ENCODE measurements at places on chromosomes 7 and 10. TPM values are rescaled to one million over a fixed set of nuclear protein-coding genes. Genes with fewer than 3 reads are reported as not detected.
A peak's percentile ranks its signal among the peaks of the same experiment; 100 is the strongest.

Gene ZFAND4
- 10.3 TPM for total RNA-seq

Gene NEUROG3
- total RNA-seq: not detected

Gene GPR26
- total RNA-seq: not detected

Gene CALHM3
- total RNA-seq: not detected

Gene ACBD7
- total RNA-seq: 0.63 TPM

Gene MSS51
- total RNA-seq: 2.6 TPM

Gene LDB3
- 63.8 TPM for total RNA-seq

Gene HKDC1
- total RNA-seq: 0.14 TPM

- no peaks in the 10 kb centered on the region for H3K27me3 ChIP-seq
- no peaks in the 10 kb centered on the region for H3K36me3 ChIP-seq
- no peak overlapping the region for H3K4me3 ChIP-seq
Observed at GRCh38 chr10:77965294-77965693, 38.7 kb upstream of the DLG5 start.

DNA sequence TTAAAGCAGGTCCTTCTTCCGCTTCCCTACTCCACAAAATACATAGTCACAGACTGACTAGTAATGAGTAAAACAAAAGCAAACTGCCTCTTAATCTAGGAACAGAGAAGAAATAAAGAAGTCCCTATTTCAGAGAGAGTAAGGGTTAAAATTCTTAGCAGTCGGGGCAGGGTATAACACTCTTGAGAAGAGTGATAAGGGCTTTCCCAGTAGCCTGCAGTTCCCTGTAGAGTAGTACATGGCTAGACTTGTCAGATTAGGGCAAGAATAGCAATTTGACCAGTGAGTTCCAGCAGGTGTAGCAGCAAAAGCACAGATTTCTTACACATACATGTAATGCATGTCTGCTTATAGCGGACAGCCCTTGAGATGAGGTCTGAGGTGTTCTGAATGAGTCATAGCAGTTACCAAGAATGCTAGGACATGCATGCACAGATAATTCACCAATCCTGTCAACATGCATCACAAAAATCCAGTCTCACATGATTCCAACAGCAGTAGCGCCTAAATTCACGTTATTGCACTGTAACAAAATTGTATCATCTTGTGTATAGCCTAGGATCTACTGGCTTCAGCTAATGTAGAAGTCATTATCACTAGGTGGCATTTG is 40.7 kb downstream of the BTRC start:
- no peak overlapping the region for H3K4me3 ChIP-seq
- DNase-seq: no peak
- H3K27me3 ChIP-seq: no peaks in the 10 kb centered on the region
- H3K4me1 ChIP-seq: peaks cover 2% of the 10 kb centered on the region

GRCh38 chr7:101124376-101125056 is 2.4 kb upstream of the SERPINE1 start:
- H3K4me1 ChIP-seq: peaks cover 48% of the 10 kb centered on the region
- DNase-seq: no peak
- no peaks in the 10 kb centered on the region for H3K27me3 ChIP-seq
- no peaks in the 10 kb centered on the region for H3K36me3 ChIP-seq
- no peak overlapping the region for H3K4me3 ChIP-seq

GRCh38 chr7:158910254-158911053 is 54.1 kb downstream of the DYNC2I1 start:
- peaks cover 11% of the 10 kb centered on the region for H3K36me3 ChIP-seq
- no peak for DNase-seq
- no peak overlapping the region for H3K4me3 ChIP-seq
- H3K4me1 ChIP-seq: no peaks in the 10 kb centered on the region
- H3K27me3 ChIP-seq: no peaks in the 10 kb centered on the region

DNA sequence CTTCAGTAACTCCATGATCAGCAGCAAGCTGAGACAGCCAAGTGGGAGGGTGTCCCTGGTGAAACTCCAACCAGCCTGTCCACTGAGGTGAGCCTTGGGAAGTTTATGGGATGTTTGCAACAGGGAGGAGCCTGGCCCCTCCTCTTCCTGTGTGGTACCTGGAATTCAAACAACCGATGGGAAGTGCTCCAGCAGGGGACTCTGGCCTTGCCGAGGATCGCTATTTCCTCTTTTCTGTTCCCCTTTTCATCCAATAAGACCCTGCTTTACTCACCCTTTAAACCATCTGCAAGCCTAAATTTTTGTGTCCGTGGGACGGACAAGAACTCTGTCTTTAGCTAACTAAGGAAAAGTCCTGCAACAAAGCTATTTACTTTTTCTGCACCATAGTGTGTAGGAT is 491.1 kb upstream of the ZMIZ1 start:
- no peaks in the 10 kb centered on the region for H3K36me3 ChIP-seq
- DNase-seq: no peak
- H3K4me3 ChIP-seq: no peak overlapping the region
- no peak overlapping the region for H3K27ac ChIP-seq
- H3K27me3 ChIP-seq: no peaks in the 10 kb centered on the region
- peaks cover 17% of the 10 kb centered on the region for H3K4me1 ChIP-seq

- H3K4me1 ChIP-seq: no peaks in the 10 kb centered on the region
- DNase-seq: no peak
- H3K4me3 ChIP-seq: no peak overlapping the region
- H3K27ac ChIP-seq: no peak overlapping the region
- no peaks in the 10 kb centered on the region for H3K27me3 ChIP-seq
Observed at GRCh38 chr10:26242706-26243350, 26.3 kb downstream of the GAD2 start.

DNA sequence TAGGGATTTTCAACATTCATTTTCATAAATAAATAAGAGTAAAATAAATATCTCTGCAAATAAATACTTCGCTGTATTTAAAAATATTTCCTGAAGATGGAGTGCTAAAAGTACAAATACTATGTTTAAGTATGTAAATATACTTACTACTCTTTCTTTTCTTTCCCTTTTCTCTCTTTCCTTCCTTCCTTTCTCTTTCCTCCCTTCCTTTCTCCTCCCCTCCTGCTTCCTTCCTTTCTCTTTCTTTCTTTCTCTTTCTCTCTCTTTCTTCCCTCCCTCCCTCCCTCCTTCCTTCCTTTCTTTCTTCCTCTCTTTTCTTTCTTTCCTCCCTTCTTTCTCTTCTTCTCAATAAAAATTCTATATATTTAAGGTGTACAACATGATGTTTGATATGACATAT is 496.1 kb downstream of the CCSER2 start:
- no peaks in the 10 kb centered on the region for H3K4me1 ChIP-seq
- no peaks in the 10 kb centered on the region for H3K36me3 ChIP-seq
- no peak overlapping the region for H3K27ac ChIP-seq

DNA sequence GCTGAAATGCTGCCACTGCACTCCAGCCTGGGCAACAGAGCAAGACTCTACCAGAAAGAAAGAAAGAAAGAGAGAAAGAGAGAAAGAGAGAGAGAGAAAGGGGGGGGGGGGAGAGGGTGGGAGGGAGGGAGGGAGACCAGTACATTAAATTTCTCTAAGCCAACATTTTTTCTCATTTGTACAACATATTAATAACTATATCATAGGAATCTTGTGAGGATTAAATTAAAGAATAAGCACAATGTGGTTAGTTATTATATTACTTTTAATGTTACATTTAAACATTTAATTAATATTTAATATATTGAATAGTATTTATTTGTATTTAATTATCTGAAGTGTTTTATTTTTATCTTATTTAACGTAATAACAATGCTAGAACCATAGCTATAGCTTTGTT is 53.1 kb downstream of the PLXDC2 start:
- DNase-seq: no peak
- H3K4me1 ChIP-seq: peaks cover 24% of the 10 kb centered on the region
- no peak overlapping the region for H3K27ac ChIP-seq
- H3K4me3 ChIP-seq: no peak overlapping the region
- H3K27me3 ChIP-seq: no peaks in the 10 kb centered on the region
- no peaks in the 10 kb centered on the region for H3K36me3 ChIP-seq

DNA sequence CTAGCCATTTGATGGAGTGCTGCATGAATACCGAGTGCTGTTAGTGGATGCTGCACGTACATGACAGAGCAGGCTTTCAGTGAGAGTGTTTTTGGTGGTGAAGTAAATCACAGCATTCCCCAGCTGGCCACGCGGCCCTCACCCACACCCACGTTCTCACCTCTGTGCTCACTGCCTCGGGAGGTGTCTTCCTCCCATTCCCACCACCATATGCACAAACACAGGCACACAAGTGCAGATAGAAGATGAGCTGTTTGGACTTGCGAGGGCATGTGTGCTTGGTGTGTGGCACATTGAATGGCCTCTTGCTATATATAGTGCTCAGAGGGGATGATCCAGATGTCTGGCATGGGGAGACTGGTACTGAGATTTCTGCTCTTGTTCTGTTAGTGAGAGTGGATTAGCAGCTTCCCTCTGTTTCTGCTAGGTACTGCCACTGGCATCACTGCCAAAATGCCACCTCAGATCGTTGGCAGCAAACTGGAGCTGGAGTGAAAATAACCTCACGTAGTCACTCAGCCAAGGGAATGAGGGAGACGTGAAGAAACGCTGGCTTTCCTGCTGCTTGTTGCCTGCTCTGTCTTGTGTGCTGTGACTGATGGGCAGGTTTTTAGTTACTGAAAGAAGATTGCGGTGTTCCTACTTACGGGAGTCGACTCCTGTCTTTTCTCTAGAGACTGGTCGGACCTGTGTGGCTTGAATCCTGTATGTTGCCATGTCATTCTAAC is 19.1 kb downstream of the DNAJB6 start:
- H3K36me3 ChIP-seq: peaks cover 8% of the 10 kb centered on the region
- H3K27ac ChIP-seq: peak overlapping the region; percentile 41
- no peak for DNase-seq
- H3K4me3 ChIP-seq: peak overlapping the region; percentile 34
- no peaks in the 10 kb centered on the region for H3K27me3 ChIP-seq
- peaks cover 26% of the 10 kb centered on the region for H3K4me1 ChIP-seq

GRCh38 chr10:22539579-22540298 is 174.6 kb downstream of the PIP4K2A start:
- H3K36me3 ChIP-seq: peaks cover 52% of the 10 kb centered on the region
- no peak overlapping the region for H3K27ac ChIP-seq
- H3K4me3 ChIP-seq: no peak overlapping the region
- no peaks in the 10 kb centered on the region for H3K27me3 ChIP-seq
- no peak for DNase-seq

GRCh38 chr10:51030480-51030879 is 43.8 kb upstream of the PRKG1 start:
- DNase-seq: no peak
- no peaks in the 10 kb centered on the region for H3K36me3 ChIP-seq
- peaks cover 85% of the 10 kb centered on the region for H3K4me1 ChIP-seq
- H3K4me3 ChIP-seq: no peak overlapping the region
- H3K27me3 ChIP-seq: no peaks in the 10 kb centered on the region
- peak overlapping the region; percentile 83 for H3K27ac ChIP-seq

DNA sequence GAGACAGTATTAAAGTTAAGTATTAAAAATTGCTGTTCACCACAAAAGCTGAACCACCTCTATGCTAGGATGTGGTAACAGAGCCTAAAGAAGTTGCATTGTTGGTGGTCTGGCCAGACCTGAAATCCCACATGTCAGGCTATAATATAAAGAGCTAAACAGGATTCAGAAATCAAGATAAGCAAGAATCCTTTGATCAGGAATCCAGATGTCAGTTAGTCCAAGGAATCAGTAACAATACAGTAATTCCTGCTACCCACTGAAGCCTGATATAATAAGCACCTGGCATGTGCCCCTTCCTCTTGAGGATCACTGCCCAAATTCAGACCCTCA is 48.9 kb downstream of the ZNF277 start:
- no peak overlapping the region for H3K27ac ChIP-seq
- no peaks in the 10 kb centered on the region for H3K27me3 ChIP-seq
- H3K4me3 ChIP-seq: no peak overlapping the region

GRCh38 chr7:24668927-24669635 is 88.2 kb downstream of the GSDME start:
- no peaks in the 10 kb centered on the region for H3K4me1 ChIP-seq
- no peaks in the 10 kb centered on the region for H3K27me3 ChIP-seq
- H3K4me3 ChIP-seq: no peak overlapping the region
- no peaks in the 10 kb centered on the region for H3K36me3 ChIP-seq
- DNase-seq: no peak

GRCh38 chr10:124222318-124222987 is 129.1 kb upstream of the CHST15 start:
- H3K4me3 ChIP-seq: no peak overlapping the region
- H3K4me1 ChIP-seq: peaks cover 58% of the 10 kb centered on the region
- H3K27me3 ChIP-seq: no peaks in the 10 kb centered on the region

GRCh38 chr10:35336921-35337823 is 863 bp downstream of the CCNY start:
- peaks cover 64% of the 10 kb centered on the region for H3K4me1 ChIP-seq
- no peak for DNase-seq
- no peaks in the 10 kb centered on the region for H3K27me3 ChIP-seq

DNA sequence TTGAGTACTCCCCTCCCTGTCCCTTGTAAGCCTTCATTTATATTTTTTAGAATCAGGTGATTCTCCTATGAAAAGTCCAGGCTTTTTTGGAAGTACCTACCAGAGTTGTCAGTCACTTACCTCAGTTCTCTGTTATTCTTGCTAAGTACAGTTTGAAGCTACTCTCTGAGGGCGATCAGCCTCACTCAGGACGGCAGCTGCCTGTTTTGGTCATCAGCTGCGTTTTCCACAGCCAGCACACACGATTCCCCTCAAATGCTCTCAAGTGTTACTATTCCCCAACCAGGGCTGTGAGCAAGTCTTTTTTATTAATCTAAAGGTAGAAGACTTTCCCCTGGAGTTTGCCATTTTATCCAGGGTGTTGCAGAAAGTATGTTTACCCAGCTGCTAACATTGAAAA is 328.6 kb downstream of the SUGCT start:
- no peaks in the 10 kb centered on the region for H3K4me1 ChIP-seq
- peak overlapping the region; percentile 53 for H3K4me3 ChIP-seq
- DNase-seq: no peak
- H3K27me3 ChIP-seq: no peaks in the 10 kb centered on the region

GRCh38 chr7:157568770-157569584 is 232.2 kb downstream of the DNAJB6 start:
- H3K27ac ChIP-seq: no peak overlapping the region
- DNase-seq: no peak
- peak overlapping the region; percentile 71 for H3K4me3 ChIP-seq
- no peaks in the 10 kb centered on the region for H3K36me3 ChIP-seq

All from thoracic aorta (tissue), 2 donors.